Activated CD4-positive, alpha-beta T cell treated with anti-CD3 and anti-CD28 coated beads for 48 hours (primary cell): ENCODE measurements at places on chromosomes 16 and 17.

- no peak for DNase-seq
Measured at GRCh38 chr16:51057102-51057793, 93.8 kb downstream of the SALL1 start.

GRCh38 chr16:67011274-67011673 lies 17.7 kb upstream of the CBFB start:
- no peak for DNase-seq

DNA sequence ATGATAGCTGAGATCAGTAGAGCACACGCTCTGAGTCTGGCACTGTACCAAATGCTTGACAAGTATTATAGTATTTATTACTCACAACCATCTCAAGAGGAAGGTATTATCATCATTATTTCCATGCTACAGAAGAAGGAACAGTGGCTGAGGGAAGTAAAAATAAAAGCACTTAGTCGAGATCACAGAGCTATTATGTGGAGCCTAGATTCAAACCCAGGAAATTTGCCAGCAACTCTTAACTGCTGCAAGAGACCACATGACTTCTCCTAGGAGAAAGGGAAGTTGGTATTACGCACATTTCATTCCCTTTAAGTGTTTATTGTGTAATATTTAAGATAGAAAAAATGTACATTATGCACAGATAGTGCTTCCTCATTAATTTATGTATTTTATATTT lies 1.0 kb upstream of the RHOT1 start:
- no peak for DNase-seq

DNA sequence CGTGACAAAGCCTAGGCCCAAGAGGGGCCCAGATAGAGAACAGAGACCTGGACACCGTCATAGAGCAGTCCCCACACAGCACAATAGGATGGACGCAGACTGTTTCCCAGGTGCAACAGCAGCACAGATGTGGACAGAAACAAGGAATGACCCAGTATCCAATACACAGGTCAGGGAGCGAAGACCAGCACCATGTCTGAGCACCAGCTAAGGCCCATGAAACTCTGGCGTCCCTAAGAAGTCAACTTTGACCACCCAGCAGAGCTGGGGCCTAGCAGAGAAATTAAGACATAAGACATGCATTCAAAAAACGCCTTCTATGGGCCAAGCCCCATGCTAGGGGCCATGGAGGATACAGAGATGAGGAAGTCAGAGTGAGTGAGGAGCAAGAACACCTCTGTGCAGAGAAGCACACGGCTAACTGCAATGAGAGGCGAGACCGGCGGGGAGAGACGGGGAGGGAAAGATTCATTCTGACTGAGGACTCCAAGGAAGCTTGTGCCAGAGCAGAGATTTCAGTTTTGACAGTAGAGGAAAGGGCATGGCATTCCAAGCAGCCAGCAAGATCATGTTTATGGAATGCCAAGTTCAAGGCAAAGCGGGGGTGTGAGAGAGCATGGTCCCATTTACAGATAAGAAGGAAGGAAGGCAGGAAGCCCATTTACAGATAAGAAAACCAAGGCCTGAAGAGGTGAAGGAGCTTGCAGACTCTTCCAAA lies 50.8 kb downstream of the PITPNM3 start:
- no peak for DNase-seq

DNA sequence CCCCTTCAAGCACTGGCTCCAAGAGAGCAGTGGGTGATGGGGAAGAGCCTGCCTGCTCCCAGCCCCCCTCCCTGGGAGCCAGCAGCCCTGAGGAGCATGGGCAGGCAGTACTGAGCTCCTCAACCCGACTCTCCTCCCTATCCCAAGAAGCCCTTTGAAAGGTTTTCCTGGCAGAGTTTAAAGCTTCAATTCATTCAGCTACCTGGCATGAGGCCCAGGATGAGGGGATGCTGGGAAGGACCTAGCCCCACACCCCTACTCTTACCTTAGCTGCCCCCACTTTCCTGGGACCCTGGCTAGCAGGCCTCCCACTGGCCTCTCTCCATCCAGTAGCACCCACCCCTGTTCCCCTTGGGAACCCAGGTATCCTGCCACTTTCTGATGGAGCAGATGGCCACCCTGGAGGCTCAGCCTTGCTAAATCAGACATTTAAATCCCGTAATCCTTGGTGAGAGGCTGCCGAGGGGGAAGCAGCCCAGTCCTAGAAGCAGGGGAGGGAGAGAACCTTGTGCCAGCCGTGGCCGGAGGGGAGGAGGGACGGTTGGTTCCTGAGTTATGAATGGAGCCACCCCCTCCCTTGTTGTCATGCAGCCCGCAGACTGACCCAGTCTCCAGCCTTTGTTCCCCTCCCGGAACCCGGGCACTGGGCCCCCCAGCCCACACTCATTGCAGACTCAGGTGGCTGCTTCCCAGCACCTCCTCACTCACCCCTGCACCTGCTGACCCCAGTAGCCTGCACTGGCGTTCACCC lies 17.1 kb downstream of the ATP1B2 start:
- no peak for DNase-seq

- no peak for DNase-seq
Measured at GRCh38 chr16:35195864-35196216, 1736.4 kb downstream of the TP53TG3F start.

GRCh38 chr17:869086-869485 lies 86.9 kb downstream of the MRM3 start:
- DNase-seq, result no peak

- DNase-seq, result no peak
Measured at GRCh38 chr17:17837966-17838962, 1.5 kb upstream of the SREBF1 start.

- DNase-seq, result no peak
Measured at GRCh38 chr16:54817432-54817831, 113.2 kb upstream of the IRX5 start.

- no peak for DNase-seq
Measured at GRCh38 chr16:55613613-55614335, 42.0 kb upstream of the SLC6A2 start.
